KBM-7 (cell line): ENCODE measurements at places on chromosomes 6 and 20.

- DNase-seq = no peak
These were observed 220.0 kb upstream of the BTBD3 start for GRCh38 chr20:11697646-11698045.

DNA sequence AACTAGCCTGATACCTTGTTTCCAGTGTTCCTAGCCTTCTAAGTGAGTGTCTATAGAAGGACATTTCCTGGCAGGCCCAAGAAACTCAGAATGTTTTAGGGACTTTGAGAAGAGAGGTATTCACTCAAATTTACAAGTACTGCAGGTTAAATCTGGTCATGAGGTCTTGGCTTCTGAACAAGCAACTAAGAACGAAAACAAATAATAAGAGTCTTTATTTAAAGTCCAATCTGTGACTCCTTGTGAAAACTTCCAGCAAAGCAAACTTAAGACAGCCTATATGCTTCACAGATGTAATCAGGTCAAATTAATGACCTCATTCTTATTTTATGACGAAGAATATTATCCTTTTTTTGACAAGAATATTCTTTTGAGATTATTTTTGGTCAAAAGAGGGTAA is 79.4 kb upstream of the PRSS16 start:
- no peak for DNase-seq

DNA sequence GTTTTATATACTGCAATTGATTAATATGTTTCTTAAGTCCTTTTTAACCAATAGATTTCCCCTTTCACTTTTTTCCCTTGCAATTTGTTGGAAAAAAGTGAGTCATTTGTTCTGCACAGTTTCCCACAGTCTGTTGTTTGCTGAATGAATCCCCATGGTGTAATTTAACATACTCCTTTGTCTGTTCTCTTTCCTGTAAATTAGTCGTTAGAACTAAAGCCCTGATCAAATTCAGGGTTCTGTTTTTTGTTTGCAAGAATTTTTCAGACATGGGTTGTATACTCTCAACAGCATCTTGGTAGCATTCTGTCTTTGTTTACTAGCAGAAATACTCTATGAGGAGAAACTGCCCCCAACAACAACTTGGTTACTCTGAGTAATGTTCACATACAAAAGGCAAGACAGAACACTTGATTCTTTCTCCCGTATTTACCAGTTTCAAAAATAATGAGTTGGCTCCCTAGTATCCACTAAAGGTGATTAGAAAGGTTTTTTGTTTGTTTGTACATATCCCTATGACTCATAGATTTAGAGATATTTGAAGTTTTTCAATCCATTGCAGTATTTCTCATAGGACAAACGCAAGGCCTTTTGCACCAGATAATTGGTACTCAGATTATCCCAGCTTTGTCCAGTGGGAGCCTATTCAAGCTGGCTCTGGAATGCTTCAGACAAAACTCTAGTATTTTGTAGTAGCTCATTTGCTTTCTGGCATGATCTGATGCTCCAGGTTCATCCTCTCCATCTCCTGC is 16.5 kb downstream of the BLOC1S5 start:
- no peak for DNase-seq

DNA sequence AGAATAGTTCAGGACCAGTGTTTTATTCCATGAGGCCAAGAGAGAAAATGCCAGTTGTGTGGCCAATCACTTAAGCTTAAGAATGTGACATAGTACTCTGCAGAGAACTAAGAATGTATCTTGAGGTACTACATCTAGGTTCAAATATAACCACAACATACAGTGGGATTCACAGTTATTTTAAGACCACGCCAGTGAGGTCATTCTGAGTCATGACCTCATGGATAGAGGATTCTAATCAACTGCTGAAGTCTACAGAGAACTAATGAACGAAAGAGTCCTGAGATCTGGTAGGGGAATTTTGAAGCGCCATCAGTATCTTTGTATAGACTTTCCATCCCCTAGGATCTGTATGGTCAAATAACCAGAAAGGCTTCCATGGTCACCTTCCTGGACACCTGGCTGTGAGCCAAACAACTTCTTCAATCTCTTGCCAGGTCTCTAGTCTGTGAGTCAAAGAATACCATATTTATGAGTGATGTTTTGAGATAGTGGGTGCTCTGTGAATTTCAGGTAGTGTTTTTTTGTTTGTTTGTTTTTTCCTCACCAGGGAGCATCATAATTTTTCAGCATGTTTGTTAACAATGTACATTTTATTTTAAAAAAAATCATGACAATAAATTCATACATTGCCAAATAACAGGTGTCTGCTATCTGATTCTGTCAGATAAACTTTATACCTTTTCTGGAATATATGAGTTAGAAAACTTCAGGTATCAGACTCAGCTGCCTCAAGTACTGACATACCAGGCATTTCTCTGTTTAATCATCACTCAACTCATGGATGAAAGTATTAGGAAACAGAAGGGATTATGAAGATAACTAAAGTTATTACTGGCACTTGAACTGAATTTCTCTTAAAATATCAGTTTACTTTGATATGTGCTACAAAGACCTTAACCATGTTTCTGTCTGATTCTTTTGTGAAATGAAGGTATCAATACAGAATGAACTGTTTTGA is 217.9 kb downstream of the PLCB4 start:
- no peak for DNase-seq

DNA sequence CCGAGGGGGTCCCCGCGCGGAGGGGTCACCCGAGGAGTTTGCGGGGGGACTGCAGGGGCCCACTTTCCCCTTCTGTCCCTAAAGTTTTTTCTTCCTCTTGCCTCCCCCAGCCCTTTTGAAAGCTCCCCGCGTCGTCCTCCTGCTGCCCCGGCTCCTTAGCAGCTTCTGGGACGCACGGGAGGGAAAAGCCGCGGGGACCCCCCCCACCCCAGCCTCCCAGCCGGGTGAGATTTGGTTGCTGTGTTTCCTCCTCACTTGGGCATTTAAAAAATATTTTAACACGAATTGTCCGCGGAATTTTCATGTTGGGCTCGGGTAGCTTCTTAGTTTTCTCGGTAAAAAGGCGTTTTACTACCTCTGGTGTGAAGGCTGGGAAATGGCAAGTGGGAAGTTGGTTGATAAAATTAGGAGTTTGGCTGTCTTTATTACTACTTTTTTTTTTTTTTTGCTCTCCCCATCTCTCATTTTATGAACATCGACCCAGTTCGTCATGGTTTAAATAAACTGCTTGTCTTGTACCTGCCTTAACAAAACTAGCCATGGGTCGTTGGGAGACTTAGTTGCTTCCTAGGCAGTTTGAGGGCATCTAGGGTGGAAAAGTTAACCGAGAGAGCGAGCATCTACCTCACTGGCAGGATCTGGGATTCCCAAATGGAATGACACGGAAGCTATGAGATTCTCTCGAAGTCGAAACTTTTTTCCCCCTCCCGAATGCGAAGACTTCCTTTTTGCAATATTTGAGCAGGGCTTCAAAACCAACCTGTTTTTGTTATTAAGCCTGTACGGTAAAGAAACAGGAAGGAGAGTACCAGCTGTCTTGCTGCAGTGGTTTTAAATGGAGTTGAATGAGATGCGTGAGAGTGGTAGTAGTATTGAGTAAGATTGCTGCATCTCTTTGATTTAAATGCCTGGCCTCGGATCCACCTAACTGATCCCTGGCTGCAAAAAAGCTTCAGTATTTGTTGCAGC is 868 bp downstream of the NCOA3 start:
- DNase-seq = peak; percentile 91

DNA sequence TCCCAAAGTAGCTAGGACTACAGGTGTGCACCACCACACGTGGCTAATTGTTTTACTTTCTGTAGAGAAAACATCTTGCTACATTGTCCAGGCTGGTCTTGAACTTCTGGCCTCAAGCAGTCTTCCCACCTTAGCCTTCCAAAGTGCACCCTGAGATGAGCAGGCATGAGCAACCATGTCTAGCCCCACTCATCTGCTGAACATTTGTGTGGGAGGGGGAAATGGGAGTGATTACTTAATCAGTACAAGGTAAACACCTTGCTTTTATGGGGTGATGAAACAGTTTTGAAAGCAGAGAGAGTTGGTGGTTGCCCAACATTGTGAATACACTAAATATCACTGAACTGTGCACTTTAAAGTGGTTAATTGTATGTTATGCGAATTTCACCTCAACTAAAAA is 5.3 kb downstream of the APMAP start:
- DNase-seq = no peak

DNA sequence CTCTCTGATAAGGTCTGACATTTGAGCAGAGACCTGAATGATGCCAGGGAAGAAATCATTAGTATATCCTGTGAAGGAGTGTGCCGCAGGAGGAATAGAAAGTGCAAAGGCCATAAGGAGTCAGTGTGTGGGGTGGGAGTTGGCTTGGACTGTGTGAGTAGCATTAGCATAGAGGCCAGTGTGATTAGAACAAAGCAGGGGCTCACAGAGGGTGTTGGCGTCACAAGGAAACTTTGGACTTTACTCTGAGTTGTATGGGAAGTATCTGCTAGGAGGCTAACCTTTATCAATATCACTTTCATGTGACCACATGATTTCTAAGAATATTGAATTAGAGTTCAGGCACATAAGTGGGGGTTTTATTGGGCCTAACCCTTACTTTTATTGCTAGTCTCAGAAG is 12.1 kb downstream of the TMEM200A start:
- DNase-seq = no peak

DNA sequence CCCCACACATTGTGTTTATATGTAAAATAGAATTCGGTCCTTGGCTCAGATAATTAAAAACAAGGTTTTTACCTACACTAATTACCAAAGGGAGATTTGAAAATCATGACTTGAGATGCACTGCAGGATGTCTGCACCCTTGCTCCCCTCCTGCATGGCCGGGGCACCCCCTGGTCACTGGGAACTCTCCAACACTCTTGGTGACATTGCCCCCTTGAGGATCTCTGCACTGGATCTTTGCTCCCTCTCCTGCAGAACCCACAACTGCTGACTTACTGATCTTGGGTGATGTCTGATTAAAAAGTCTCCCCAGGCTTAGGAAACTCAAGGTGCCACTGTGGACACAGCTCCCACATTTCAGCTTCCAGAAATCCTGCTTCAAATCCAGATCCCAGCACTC is 17.1 kb upstream of the CSNK2A1 start:
- no peak for DNase-seq

- DNase-seq = no peak
These were observed 7.2 kb downstream of the BHLHE23 start for GRCh38 chr20:62999580-62999979.
